GM23338 (cell line): ENCODE measurements at places on chromosomes 2 and 18. TPM values are rescaled to one million over a fixed set of nuclear protein-coding genes. Genes with fewer than 3 reads are reported as not detected.

SPC25 gene
- polyA plus RNA-seq = 61.9 and 72.7 TPM in 2 replicates

FRZB gene
- polyA plus RNA-seq = 1.2 and 1.5 TPM in 2 replicates

GALR1 gene
- 0.19 and 0.32 TPM in 2 replicates for polyA plus RNA-seq

FBXO11 gene
- polyA plus RNA-seq = 18.8 and 21.5 TPM in 2 replicates

SPP2 gene
- not detected in 2 replicates for polyA plus RNA-seq

VSNL1 gene
- 87.4 and 112 TPM in 2 replicates for polyA plus RNA-seq

SOX11 gene
- 33.2 and 34.0 TPM in 2 replicates for polyA plus RNA-seq

AQP12A gene
- not detected in 2 replicates for polyA plus RNA-seq

LRATD1 gene
- polyA plus RNA-seq = 1.8 and 2.7 TPM in 2 replicates

GPAT2 gene
- polyA plus RNA-seq = 1.4 and 1.6 TPM in 2 replicates
